ENCODE measurements at places on chromosomes 6 and 20. TPM values are rescaled to one million over a fixed set of nuclear protein-coding genes. Genes with fewer than 3 reads are reported as not detected.

FRK gene
- 2.1 TPM for total RNA-seq

DNA sequence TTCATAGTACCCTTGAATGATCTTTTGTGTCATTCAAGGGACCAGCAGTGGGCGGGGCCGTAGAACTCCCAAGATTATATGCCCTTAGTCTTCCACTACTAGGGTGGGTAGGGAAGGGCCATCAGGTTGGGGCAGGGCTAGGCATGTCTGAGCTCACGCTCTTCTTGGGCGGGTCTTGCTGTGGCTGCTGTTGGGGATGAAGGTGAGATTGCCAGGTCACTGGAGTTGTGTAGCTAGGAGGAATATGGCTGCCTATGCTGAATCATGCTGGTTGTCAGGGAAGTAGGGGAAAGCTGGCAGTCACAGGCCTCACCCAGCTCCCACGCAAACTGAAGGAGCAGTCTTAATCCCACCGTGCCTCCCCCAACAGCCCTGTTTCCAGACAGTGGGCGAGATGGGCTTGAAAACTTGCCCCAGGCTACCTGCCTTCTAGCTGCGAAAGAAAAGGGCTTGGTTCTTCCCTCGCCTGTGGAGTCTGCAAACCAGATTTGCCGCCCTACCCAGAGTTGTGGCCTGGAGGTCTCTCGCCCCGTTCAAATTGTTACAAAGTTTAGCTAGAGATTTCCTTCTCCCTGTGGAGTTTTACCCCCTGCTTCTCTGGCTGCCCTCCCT is 76.4 kb upstream of the ADGRF4 start:
- no peak for DNase-seq

GRCh38 chr6:49327005-49327404 is 136.0 kb downstream of the MMUT start:
- no peak for DNase-seq

MOG gene
- total RNA-seq: not detected

- DNase-seq: no peak
Observed at GRCh38 chr20:52432740-52433139, 241.2 kb upstream of the ZFP64 start.

C6orf52 gene
- not detected for total RNA-seq

TGM2 gene
- total RNA-seq: 253 TPM

DNA sequence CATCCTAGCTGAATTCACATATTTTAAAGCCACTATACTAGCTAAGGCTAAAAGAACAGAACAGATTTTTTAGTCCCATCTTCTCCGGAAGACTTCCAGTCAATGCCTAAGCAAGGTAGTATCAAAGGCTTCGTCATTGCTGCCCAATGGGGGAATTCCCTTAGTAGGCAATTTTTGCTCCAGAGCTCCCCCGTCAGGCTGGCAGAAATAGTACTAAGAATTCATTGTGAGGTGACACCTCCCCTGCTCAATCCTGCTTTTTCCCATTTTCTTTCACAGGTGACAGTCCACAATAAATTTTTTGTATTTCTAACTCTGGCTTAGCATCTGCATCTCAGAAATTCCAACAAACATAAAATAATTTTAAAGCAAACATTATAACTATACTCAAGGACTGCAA is 52.8 kb upstream of the SRSF6 start:
- peak; percentile 56 for DNase-seq

CALHM5 gene
- 0.08 TPM for total RNA-seq

DNA sequence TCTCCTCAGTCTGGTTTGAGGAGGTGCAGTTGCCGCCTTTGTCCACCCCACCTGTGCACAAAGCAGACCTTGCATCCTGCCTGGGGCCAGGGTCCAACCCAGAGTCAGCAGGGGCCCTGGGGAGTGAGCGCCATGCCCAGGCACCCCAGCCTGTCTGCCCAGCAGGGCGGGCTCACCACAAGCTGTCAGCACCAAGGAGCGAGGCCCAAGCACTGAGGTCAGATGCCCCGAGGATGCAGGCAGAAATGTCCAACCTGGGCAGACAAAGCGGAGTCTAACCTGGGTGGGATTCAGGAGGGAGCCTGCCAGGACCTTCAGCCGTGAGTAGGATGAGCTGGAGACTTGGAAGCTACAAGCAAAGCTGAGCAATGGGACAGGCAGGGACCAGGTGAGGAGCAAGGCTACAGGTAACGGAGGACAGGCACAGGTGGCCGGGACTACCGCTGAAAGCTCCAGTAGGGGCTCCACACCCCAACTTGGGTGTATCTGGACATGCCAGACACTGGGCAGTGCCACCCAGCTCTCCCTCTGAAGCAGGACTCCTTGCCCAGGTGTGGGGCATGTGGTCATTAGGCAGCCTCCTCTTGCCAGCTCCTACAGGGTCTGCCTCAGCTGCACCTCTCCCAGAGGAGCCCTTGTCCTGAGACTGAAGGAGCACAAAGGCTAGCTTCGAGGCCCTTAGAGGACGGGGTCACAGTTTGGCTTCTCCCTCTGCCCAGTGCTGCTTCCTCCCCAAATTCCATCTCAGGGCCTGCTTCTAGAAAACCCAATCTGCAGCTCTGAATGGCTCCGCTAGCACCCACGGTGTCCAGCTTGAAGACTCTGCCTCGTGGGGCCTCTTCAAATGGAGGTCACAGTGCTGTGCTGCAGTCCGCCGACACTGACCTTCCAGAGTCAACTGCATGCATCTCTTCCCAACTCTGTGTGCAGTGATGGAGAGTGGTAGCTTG is 210.6 kb upstream of the CDYL start:
- no peak for DNase-seq

DNA sequence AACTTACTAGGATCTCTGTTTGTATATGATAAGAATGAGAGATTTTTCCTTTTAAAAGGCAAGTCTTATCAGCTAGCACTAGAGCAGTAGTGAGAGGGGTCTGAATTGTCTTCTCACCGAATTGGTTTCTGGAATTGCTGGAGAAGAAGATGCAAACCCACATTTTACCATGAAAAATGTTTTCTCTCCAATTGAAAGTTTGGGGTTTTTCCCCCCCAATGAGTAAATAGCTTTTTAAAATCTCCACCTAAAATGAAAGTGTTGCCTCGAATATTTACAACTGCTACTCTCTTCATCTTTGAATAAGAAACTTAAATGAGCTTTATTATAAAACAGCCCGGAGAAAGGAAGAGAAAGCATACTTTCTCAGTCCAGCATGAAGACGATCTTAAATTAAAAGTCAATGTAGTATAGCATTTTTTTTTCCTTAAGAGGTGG is 1.8 kb downstream of the TCF21 start:
- no peak for DNase-seq

- no peak for DNase-seq
Observed at GRCh38 chr6:158905277-158905676, 86.1 kb upstream of the EZR start.
